Natural killer cell (primary cell): ENCODE measurements at places on chromosomes 2 and 18.

DNA sequence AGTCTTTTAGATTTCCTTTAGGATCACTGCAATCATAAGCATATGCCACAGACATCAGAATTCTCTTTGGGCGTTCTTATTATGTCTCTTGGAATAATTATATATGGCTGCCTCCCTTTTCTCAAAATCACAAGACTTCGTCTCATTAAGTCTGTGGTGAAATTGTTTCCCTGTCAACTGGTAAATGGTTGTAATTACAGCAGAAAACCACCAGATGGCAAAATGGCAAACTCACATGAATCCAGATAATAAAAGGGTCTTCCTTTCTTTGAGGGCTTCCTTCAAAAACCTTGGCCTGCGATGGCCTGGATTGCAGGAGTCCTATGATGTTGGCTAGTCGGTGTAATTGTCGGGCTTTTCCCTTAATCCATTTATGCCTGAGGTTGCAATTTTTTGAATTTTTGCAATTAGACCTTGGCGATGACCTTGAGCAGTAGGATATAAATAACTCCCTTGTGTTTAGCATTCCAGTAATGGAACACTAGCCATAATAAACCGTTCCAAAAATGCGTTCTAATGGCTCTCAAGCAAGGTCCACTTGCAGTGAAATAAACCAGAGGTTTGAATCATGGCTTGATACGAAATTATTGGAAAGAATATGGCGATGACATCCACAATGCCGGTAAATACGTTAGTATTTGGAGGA lies 656.4 kb downstream of the MBD2 start:
- no peak for DNase-seq

GRCh38 chr2:150081775-150082481 lies 405.5 kb downstream of the RND3 start:
- DNase-seq: no peak

DNA sequence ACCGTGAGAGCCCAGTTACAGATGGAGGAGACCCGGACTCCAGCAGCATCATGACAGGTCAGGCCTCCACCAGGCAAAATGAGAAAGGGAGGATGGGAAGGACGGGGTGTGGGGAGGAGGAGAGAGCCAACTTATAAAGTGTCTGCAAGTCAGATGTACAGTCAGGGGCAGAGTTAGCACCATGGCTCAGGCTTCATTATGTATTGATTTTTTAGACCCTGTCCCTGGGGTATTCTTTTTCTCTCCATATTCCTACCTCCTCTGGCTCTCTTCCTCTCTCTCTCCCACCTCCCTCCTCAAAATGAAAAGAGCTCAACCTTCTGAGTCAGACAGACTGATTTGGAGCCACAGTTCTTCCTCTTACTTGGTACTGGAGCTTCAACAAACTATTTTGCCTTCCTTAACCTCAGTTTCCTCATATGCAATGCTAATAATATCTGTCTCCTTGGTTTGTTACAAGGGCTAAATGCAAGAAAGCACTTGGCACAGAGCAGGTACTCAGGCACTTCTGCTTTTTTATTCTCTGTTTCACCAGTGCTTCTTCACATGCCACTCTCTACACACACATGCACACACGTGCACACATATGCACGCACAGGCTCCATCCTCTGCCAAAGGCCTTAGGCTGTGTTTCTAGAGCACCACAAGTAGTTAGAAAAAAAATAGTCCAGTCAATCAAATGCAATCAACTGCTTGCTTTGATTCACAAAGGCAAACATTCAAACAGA lies 92.3 kb upstream of the PKDCC start:
- DNase-seq: no peak

GRCh38 chr2:46106690-46107089 lies 190.5 kb upstream of the EPAS1 start:
- DNase-seq: no peak

- no peak for DNase-seq
Observed at GRCh38 chr2:222518570-222519381, 94.4 kb downstream of the SGPP2 start.

DNA sequence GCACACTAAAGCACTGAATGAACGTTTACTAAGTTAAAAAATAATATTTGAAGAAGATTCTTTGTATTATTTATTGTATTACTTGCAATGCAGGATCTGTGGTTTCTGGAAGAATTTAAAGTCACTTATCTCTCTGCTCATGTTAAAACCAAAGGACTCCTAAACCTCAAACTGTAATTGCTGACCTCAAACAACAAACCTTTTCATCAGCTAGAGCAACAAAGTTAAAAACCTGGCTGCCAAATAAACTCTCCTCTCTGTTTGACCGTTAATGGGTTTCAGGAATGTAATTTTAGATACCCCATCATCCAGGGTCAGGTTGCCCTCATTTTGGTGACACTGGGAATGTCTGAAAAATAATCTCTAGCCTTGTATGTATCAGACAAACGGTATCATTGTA lies 239.1 kb downstream of the TGIF1 start:
- no peak for DNase-seq

DNA sequence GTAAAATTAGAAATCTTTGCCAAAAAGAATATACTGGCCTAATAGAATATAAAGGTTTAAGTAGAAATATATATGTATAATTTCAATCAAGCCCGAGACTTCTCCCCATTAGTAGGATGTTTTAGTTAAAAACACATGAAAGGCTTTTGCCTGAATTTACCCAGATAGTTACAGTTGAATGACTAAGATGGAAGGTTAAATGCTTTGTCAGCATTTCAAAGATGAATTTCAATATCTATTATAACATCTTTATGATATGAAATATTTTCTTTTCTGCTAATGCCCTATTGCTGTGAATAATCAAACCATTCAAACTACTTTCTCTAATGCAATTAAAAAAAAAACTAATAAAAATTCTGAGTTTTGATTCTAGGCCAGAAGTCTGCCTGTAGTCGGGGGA lies 18.0 kb upstream of the ABCA12 start:
- no peak for DNase-seq

GRCh38 chr2:191122638-191123294 lies 28.0 kb downstream of the STAT4 start:
- no peak for DNase-seq

DNA sequence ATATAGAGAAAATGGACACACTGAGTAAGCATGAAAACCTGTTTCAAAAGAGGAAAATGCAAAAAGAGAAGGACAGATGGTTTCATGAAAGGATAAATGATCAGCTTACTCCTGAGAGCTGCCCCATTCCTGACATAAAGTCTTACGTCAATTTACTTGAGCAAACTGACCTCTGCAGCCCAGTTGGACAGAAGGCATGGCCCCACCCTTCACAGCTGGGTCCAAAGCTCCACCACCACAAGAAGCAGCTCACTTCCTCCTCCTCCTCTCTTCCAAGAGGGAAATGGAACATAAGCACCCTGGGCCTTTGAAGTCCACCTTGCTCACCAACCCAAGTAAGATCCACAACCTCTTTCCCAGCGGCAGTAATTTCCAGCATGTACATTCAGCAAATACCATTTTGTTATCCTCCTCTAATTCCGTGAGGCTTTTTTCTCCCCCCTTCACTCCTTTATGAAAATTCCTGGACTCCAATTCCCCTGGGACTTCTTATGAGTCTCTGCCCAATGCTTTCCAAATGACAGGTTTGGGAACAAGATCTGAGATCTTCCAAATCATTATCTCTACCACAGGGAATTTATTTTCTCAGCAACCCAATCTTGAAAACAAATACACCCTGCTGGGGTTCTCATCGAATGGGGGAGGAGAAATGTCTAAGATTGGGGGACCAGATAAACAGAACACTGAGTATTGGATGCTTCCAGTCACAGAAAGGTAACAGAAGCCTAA lies 10.1 kb downstream of the COL4A4 start:
- DNase-seq: no peak

DNA sequence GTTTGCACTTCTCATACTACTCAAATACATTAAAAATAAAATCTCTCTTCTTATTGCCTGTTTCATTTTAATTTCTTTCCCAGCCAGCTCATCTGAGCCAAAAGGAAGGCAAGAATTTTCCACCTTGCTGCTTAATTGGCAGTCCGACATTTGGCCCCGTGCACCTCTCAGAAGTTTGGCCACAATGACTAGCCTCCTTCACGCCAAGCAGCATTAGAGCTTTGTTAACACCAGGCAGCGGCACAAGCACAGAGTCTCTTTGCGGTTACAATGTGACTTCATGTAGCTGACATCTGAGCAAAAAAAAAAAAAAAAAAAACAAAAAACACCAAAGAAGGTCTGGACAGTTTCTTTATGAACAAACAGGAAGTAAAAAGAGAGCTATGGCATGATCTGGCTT lies 248.9 kb downstream of the OSR1 start:
- no peak for DNase-seq

DNA sequence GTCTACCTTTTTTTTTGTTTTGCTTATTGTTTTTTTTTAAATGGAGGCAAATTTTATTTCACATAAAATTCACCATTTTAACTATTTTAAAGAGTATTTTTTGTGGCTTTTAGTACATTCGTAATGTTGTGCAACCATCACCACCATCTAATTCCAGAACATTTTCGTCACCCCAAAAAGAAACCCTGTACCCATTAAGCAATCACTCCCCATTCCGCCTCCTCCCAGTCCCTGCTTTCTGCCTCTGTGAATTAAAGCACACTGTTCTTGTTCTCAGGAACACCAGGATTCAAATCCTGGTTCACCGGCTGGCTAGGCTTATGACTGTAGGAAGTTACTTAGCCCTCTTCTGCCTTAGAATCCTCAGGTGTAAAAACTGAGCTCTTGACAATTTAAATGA lies 36.9 kb upstream of the EPAS1 start:
- DNase-seq: no peak
